ENCODE measurements at places on chromosomes 1 and 21. TPM values are rescaled to one million over a fixed set of nuclear protein-coding genes. Genes with fewer than 3 reads are reported as not detected.

Gene GBP6
- not detected for total RNA-seq

Gene LRRC53
- not detected for total RNA-seq

Gene VAMP3
- 83.9 TPM for total RNA-seq

Gene UTS2
- not detected for total RNA-seq

Gene SLC6A9
- 1.2 TPM for total RNA-seq

Gene PRAMEF27
- total RNA-seq, result not detected

Gene RPE65
- total RNA-seq, result not detected

Gene TEDDM1
- not detected for total RNA-seq

Gene RAP1GAP
- total RNA-seq, result 4.0 TPM

Gene GFI1
- total RNA-seq, result 0.11 TPM

Gene S1PR1
- 54.1 TPM for total RNA-seq

DNA sequence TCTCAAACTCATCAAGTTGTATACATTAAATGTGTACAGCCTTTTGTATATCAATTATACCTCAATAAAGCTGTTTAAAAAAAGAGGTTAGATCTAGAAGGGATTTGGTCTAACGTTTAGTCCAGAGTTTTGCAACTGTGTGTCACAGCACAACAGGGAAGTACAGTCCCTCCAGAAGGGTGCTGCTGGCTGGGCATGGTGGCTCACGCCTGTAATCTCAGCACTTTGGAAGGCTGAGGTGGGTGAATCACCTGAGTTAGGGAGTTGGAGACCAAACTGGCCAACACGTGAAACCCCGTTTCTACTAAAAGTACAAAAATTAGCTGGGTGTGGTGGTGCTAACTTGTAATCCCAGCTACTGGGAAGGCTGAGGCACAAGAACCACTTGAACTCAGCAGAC lies 78.3 kb upstream of the HAO2 start:
- no peak for DNase-seq

DNA sequence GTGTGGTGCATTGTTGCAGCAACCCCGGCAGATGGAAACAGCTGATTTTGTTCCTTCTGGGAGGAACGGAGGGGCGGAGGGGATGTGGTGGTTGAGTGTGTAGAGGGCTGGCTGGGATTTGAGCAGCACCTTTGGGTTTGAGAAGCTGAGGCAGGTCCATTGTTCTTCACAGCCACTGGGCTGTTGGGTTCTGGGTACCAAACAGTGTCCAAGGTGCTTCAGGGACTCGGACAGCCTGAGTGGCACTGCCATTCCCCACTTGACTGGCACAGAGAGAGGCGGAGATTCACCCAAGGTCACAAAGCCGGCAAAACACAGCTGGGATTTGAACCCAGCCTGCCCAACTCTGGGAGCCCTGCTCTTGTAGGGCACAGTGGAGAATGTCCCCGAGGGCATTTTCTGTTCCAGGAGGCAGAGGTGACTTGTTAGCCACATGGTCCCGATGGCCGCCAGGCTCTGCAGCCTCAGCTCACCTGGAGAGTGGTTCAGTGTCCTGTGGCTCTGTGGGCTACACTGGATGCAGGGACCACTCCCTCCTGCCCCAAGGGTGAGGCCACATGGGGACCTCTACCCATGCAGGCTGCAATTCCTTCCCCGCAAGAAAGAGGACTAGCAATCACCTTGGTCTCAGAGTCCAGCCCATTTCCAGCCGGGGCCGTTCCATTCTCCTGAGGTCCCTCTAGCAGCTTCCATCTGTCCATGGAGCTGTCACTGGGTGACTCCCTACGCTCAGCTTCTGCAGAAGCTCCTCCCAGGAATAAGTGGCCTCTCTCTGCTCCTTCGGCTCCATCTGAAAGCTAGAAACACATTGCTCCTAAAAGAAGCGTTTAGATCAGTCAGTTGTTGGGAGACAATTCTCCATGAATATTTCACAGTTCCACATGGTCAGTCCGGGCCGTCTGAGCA lies 31.2 kb upstream of the C1orf174 start:
- no peak for DNase-seq

DNA sequence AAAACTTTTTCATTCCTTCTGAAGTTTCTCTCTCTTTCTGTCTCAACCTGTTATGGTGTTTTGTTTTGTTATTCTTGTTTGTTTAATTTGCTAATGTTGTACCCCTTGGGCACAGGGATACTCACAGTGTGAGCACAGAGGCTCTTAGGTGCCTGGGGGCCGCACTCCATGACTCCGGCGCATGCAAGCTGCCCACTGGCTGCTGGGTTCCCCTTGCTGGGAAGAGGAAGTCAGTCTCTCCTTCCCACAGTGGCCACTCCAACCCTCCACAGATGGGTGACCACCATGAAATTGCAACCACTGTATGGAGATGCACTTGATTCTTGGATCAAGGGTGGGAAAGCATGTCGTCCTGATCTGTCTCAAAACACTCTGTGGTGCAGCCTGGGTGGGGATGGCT lies 4.6 kb upstream of the CD1A start:
- no peak for DNase-seq

DNA sequence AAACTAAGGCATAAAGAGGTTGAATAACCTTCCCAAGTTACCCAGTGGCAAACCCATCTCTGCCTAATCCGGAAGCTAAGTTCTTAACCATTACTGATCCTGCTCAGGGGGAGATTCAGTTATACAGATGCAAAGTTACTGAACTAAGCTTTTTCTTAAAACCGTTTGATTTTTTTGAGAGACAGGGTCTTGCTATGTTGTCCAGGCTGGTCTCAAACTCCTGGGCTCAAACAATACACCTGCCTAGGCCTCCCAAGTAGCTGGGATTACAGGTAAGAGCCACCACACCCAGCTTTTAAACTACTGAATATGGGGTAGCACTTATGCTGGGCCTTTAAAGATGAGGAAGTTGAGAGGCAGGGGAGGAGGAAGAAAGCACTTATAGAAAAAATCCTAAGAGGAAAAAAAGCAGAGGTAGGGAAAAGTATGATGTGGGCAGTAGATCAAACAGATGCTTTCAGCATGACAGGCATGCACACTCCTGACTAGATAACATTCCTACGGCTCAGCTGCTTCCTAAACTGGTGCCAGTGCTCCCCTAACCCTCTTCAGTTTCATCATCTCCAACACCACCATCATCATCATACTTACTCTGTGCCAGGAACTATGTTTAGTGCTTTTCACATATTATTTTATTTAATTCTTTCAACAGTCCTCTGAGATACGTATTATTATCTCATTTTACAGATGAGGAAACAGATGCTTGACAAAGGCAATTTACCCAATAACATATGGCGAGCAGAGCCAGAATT lies 5.8 kb downstream of the PAFAH2 start:
- no peak for DNase-seq

GRCh38 chr1:85128316-85128715 lies 72.5 kb downstream of the SYDE2 start:
- DNase-seq, result no peak

- DNase-seq, result no peak
Observed at GRCh38 chr1:84271441-84272151, 29.9 kb upstream of the SAMD13 start.

DNA sequence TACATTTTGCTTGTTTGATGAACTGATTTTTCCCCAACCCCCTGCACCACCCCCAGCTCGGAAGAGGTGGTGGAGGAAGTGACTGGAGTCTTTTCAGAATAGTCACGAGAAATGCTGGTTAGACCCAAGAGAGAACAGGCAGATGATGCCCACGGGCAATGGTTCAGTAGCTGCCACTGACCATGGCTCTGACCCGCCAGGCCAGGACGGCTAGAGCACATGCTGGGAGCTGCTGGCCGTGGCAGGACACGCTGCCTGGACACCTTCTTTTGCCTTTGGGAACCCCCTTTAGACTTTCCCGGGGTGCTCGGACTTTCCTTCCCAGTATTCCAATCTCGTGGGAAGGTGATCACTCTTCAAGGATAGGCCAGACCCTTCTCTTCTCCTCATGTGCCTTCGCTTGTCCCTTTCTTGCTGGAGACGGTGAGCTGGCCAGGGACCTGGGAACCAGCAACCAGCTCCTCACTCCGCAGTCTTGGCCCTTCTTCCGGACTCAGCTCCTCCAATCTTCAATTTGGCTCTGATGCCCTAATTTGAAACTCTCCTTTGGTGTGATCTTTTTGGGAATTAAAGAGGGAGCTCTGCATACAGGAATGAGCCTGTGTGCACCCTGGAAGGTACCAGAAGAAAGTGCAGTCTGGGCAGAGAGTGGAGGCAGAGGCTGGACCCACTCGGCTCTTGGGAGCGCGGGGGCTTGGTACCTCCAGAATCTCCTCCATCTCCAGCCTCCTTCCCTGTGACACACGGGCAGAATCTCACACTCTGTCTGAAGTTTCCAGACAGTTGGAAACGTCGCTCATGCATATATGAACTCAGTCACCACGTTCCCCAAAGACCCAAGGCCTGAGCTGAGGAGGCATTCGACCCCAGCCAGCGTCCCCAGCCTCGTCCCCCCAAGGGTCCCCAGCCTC lies 4.0 kb upstream of the PDE9A start:
- no peak for DNase-seq

DNA sequence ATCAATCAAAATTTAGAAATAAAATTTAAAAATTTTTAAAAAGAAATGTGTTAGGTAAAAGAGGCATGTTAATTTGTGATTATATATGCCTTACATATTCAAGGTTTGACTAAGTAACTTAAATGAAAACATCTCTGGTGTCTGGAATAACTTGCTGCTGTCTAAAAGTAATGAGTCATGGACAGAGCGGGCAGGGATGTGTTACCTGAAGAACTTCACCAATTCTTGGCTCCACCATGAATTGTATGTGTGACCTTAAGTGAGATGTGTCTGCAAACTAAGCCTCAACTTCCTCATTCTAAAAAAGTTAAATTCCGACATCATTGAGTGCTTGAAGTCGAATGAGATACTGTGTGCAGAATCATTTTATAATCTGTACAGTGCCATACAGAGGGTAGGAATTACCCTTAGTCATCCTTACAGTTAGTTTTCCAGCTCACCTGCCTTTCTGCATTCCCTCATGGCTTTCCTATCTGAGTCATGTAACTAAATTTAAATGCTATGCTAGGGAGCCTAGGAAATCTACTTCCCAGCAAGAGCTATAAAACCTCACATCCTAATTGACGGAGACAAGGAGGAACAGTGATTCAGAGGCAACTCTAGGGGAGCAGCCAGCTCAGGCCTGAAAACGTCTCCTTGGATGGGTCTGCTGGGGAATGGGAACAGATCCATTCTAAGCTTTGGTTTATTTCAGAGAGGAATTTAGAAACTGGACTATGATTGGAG lies 100.7 kb upstream of the TSPAN2 start:
- DNase-seq, result no peak

GRCh38 chr1:172354291-172355274 lies 65.9 kb upstream of the C1orf105 start:
- no peak for DNase-seq

DNA sequence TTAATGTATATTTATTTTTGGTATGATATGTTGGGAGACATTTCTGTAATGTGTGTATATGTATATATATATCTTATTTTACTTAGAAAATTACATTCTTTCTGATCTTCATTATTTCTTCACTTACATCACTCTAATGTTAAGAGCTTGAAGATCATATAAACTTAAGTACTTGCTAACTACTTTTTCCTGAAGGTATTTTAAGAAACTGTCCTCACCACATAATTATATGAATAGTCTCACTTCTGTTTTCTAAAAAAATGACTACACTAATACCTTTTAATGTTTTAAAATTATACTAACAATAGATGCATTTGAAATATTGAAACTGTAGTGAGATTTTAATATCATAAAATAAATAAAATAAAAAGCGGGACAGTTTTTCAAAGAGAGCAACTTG lies 377.1 kb downstream of the LRRIQ3 start:
- no peak for DNase-seq

DNA sequence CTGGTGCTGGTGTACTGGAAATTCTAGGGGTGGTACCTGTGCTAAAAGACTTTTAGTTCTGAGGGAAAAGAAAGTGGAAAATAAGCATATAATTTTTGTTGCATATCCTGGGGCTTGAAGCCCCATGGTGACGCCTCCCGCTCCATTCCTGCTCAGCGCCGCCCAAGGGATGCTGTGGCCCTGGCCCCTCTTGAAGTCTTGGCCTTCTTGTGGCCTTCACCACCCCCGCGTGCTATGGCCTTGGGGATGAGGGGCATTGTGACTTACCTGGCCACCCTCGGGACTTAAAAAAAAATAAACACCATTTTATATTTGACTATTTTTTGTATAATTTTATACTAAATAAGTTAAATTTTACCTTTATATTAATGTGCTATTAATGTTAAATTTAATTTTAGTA lies 15.3 kb downstream of the IFI16 start:
- DNase-seq, result no peak

All from heart right ventricle (tissue), 16 donors.